ENCODE measurements at places on chromosomes 7 and 10. TPM values are rescaled to one million over a fixed set of nuclear protein-coding genes. Genes with fewer than 3 reads are reported as not detected.

- no peak for DNase-seq
Observed at GRCh38 chr10:2887391-2888070, 179.8 kb upstream of the PFKP start.

Gene OPALIN
- total RNA-seq, result not detected

DNA sequence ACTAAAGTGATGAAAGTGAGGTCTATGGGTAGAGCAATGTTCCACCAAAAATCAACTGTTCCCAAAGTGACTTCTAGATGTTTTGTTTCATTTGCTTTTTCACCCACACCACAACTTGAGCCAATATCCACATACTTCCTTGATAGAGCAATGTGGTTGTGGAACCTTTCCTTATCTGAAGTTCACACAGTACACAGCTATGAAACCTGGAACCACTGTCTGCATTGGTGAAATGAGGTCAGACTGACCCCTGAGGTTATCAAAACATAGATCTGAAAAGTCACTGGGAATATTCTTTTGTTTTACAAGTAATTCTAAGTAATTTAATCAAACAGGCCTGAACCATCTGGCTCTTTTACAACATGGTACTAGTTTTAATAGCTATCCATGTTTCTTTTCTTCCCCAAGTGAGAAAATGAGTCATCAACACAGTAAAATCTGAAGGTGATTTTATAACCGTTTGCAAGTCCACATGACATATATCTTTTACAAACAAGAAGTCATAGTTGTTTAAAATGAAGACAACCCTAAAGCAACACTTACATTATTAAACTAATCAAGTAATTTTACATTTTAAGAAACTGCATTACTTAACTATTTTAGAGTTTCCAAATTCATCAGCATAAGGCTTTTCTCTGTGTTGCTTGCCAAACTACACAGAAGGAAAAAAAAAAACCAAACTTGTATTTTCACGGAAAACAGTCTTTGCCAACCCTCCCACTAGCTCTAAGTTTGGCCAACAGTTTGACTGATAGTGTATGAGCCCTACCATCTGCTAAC lies 80.3 kb downstream of the LRRC17 start:
- no peak for DNase-seq

GRCh38 chr7:141369422-141369821 lies 181.8 kb upstream of the AGK start:
- DNase-seq, result no peak

DNA sequence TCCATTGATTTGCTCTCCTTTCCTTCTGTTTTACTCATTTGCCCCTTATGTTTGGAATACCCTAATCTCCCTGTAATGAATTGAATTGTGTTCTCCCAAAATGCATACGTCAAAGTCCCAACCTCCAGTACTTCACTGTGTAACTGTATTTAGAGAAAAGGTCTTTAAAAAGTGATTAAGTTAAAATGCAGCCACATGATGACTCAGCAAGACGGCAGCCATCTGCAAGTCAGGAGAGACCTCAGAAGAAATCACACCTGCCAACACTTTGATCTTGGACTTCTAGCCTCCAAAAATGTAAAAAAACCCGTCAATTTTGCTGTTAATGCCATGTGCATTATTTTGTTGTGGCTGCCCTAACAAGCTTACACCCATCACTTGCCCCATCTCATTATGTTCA lies 85.3 kb upstream of the PCLO start:
- DNase-seq, result no peak

DNA sequence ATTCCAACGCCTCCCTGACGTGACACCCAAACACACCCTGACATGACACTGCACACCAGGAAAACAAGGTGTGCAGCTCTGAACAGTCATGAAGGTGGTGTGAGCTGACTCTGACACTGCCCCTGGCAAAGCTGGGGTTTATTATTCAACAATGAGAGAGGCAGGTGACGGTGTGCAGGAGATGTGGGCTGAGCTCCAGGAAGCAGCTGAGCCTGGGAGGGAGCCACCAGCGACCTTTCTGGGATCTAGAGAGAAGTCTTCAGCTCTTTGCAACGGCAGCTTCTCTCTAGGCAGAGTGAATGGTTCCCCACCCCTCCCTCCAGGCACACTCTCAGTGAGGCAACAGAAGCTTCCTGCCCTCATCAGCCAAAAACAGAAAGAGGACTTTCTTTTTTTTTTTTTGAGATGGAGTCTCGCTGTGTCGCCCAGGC lies 65.6 kb downstream of the SH3PXD2A start:
- DNase-seq, result no peak

- no peak for DNase-seq
Observed at GRCh38 chr7:79722217-79722616, 268.8 kb upstream of the MAGI2 start.

Gene CCDC136
- total RNA-seq, result 0.72 TPM

Gene OR2A7
- 3.7 TPM for total RNA-seq

GRCh38 chr10:77781451-77782327 lies 144.1 kb upstream of the KCNMA1 start:
- DNase-seq, result no peak

Gene OPN1SW
- not detected for total RNA-seq

GRCh38 chr7:6576024-6576866 lies 1.0 kb upstream of the ZDHHC4 start:
- no peak for DNase-seq

Gene OLAH
- not detected for total RNA-seq

- no peak for DNase-seq
Observed at GRCh38 chr10:4043897-4044665, 259.1 kb upstream of the KLF6 start.

- peak; percentile 62 for DNase-seq
Observed at GRCh38 chr10:13536674-13537366, 8.0 kb upstream of the BEND7 start.

- DNase-seq, result no peak
Observed at GRCh38 chr7:148607151-148607661, 16.6 kb downstream of the C7orf33 start.

- no peak for DNase-seq
Observed at GRCh38 chr7:1409555-1409954, 49.7 kb downstream of the MICALL2 start.

DNA sequence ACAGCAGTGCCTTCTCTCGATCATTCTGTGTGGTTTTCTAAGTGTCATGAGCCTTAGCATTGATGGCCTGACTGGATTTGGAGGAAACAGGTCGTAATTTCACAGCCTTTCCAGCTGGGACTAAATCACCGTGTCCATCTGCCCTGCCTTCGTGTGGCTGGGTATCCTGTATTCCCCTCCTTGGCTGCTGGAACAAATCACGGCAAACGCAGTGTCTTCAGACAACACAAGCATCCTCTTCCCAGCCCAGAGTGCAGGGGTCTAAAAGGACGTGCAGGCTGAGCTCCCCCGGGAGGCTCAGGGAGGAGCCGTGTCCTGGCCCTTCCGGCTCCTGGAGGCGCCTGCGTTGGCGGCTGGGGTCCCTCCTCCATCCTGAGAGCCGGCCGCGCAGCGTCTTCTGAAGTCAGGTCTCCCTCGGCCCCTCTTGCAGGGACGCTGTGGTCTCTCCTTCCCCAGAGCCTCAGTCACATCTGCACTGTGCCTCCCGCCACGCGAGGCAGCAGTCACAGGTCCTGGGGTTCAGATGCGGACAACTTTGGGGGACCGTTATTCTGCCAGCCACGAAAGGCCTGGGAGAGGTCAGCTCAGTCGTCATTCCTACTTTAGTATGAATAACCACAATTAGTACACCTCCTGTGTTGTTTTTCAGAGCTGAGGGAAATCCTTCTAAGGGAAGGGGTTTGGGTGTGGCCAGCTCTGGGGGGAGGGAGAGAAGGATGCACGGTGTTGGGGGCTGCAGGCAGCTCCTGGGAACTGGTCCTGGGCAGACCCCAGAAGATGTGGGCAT lies 41.1 kb downstream of the FAM20C start:
- DNase-seq, result no peak

Gene LIPM
- not detected for total RNA-seq

- no peak for DNase-seq
Observed at GRCh38 chr7:150451097-150451793, 815 bp downstream of the GIMAP8 start.

DNA sequence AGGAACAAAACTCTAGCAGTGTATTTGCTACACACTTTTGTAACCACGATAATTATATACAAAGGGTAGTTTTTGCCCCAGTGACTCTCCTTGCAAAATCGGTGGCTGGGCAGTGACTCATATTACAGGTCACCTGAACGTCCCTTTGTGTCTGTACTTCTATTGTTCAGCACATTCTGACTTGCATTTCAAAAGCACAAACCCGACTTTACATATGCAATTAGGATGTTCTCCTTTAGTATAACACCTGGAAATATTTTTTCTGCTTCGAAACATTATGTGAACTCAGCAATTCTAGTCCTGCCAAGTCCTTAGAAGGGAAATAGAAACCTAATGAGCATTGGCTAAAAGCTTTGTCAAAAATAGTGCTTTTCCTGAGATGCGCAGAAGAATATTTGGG lies 6.0 kb downstream of the PRR15 start:
- no peak for DNase-seq

DNA sequence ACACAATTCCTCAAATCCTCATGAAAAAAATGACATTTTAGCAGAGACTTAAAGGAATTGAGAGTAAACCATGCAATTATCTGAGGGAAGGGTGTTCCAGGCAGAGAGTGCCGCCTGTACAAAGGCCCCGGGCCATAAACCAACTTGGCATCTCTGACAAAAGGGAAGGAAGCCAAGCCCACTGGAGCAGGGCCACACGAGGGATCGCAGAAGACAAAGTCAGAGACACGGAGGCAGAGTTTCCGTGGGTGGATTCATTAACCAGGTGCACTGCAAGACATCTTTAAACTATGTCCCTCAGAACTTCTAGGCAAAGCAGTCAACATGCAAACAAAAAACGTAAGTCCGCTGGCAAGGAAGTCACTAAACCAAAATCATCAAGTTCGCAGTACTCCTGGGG lies 92.0 kb downstream of the SFMBT2 start:
- DNase-seq, result no peak

Gene CHCHD1
- 9.6 TPM for total RNA-seq

Gene TMEM236
- 0.28 TPM for total RNA-seq

Gene GSTO2
- 16.3 TPM for total RNA-seq

- peak; percentile 35 for DNase-seq
Observed at GRCh38 chr10:96334616-96335526, 23.9 kb downstream of the OPALIN start.

- no peak for DNase-seq
Observed at GRCh38 chr10:70634011-70634410, 31.5 kb upstream of the PRF1 start.

DNA sequence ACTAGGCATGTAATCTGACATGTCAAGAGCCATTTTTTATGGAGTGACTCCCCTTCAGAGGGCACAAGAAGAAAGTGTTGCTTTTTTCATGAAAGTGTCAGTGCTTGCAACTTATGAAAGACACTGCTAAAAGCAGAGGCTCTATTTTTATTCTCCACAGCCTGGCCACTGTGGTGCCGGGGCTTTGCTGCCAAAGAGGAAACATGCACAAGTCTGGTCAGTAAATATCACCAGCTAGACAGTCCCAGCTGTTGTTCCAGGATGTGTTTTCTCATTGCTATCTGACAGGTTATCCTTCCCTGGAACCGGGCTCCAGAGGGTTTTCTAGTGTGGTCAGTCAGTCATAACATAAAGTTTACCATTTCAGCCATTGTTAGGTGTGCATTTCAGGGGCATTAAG lies 180.7 kb upstream of the PITRM1 start:
- no peak for DNase-seq

Gene PON1
- total RNA-seq, result 0.64 TPM

GRCh38 chr10:33310853-33311252 lies 23.6 kb downstream of the NRP1 start:
- DNase-seq, result no peak

- DNase-seq, result no peak
Observed at GRCh38 chr10:25804505-25804904, 129.5 kb upstream of the MYO3A start.

GRCh38 chr10:66983475-66983818 lies 57.6 kb downstream of the LRRTM3 start:
- DNase-seq, result peak; percentile 45

- DNase-seq, result peak; percentile 66
Observed at GRCh38 chr7:90210981-90211380, 559 bp upstream of the STEAP2 start.

DNA sequence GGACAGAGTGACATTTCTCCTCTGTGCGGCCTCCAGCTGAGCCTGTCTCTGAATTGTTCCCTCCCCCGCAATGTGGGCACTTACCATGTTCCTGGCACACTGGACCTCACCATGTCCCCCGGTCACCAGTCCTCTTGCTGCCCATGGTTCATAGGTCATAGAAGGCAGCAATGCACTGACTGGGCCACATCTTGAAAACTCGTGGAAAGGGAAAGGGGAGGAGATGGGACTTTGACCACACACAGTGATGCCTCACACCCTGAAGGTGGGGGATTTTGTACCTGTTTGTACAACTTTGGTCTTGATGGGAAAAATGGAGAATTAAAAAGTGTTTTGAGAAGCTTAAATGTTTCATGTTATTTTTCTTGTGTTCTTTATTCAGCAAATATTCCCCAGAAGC lies 61.7 kb upstream of the LRGUK start:
- DNase-seq, result no peak

DNA sequence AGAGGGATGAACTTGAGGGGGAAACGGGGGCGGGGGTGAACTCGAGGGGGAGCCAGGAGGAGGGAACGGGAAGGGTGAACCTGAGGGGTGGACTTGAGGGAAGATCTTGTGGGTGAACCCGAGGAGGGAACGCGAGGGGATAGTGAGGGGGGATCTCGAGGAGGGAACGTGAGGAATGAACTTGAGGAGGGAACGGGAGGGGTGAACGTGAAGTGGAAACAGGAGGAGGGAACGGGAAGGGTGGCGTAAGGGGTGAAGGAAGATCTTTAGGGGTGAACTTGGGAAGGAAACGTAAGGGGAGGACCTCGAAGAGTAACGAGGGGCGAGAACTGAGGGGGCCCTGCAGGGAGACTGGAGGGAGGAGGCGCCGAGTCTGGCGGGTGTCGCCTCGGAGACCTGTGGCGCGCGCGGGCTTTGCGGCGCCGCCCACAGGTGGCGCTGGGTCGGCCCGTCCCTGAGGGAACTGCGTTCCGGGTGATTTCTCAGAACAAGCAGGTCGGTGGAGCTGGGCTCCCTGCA lies 651 bp downstream of the MYO3A start:
- peak; percentile 36 for DNase-seq

- DNase-seq, result no peak
Observed at GRCh38 chr7:43954524-43955228, 28.4 kb downstream of the UBE2D4 start.

Gene SPDYE6
- not detected for total RNA-seq

- no peak for DNase-seq
Observed at GRCh38 chr10:130936851-130937250, 374.7 kb downstream of the TCERG1L start.

Gene AGAP4
- total RNA-seq, result 10.0 TPM

DNA sequence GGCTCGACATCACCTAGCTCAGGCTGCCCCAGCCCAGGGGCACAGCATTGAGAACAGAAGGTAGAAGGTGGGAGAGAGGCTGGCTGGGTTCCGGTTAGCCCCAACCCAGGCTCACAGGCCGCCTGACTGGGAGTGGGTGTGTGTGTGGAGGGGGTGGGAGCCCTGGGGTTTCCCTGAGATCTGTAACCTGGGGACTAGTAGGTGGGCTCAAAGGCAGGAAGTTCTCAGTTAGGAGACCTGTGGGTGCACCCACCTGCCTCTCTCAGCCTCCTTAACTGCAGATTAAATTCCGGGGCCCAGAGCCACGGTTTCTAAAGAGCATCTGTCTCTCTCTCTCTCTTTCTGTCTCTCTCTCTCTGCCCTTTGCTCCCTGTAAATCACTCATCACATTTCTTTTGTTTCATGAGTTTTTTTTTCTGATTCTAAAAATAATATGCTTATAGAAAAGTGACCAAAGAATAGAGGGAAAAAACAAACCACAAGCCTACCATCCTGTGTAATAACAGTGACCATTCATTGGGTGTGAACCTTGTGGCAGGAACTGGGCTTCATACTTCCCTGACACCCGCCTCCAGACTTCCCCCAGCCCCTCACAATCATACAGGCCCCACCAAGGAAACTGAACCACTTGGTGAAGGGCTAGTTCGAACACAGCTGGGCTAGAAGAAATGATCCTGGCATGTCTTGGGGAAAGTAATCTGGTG lies 83.4 kb upstream of the SMNDC1 start:
- DNase-seq, result no peak
